Keratinocyte (primary cell): ENCODE measurements at places on chromosomes 7 and 10.

DNA sequence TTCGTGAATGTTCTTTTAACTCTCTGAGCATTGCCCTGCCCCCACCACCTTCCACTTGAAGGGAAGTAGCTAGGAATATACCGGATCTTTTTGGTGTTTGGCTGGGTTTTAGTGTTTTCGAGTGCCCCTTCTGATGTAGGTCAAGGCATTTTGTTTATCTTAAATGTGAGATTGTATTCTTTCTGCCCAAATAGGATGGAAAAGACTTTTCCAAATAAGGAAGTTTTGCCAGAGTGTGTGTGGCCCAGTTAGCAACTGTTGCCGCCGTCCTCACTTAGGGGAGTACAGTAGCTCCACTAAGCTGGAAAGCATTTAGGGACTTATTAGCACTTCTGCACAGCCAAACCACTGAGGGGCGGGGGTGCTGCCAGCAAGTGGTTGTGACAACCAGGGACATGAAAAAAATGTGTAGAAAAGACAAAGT, 29.8 kb upstream of the VCL start:
- DNase-seq: no peak
- no peak overlapping the region for H3K4me3 ChIP-seq
- H3K4me1 ChIP-seq: peaks cover 26% of the 10 kb centered on the region
- H3K27ac ChIP-seq: no peak overlapping the region
- no peaks in the 10 kb centered on the region for H3K36me3 ChIP-seq
- H3K27me3 ChIP-seq: no peaks in the 10 kb centered on the region

- no peaks in the 10 kb centered on the region for H3K4me1 ChIP-seq
- no peaks in the 10 kb centered on the region for H3K36me3 ChIP-seq
- no peak overlapping the region for H3K27ac ChIP-seq
- no peaks in the 10 kb centered on the region for H3K27me3 ChIP-seq
- DNase-seq: no peak
- H3K4me3 ChIP-seq: no peak overlapping the region
These were observed 566.4 kb downstream of the GFRA1 start for GRCh38 chr10:115706488-115707076.

GRCh38 chr7:112495810-112496462, 15.1 kb downstream of the LSMEM1 start:
- peaks cover 3% of the 10 kb centered on the region for H3K4me1 ChIP-seq
- no peak overlapping the region for H3K4me3 ChIP-seq
- no peaks in the 10 kb centered on the region for H3K36me3 ChIP-seq
- no peak for DNase-seq
- no peak overlapping the region for H3K27ac ChIP-seq
- H3K27me3 ChIP-seq: no peaks in the 10 kb centered on the region

GRCh38 chr7:25759286-25759685, 392.7 kb upstream of the NFE2L3 start:
- H3K4me1 ChIP-seq: peaks cover 10% of the 10 kb centered on the region
- DNase-seq: no peak
- no peak overlapping the region for H3K27ac ChIP-seq
- H3K27me3 ChIP-seq: no peaks in the 10 kb centered on the region
- no peak overlapping the region for H3K4me3 ChIP-seq
